ENCODE measurements at places on chromosomes 2 and 18.
A peak's percentile ranks its signal among the peaks of the same experiment; 100 is the strongest.

GRCh38 chr2:133338224-133338623 lies 230.0 kb downstream of the NCKAP5 start:
- DNase-seq: no peak

- DNase-seq: no peak
These were observed 315.6 kb upstream of the SALL3 start for GRCh38 chr18:78664048-78664447.

- no peak for DNase-seq
These were observed 24.4 kb upstream of the EIF2AK3 start for GRCh38 chr2:88651646-88652045.

GRCh38 chr2:206062724-206063123 lies 23.2 kb downstream of the INO80D start:
- no peak for DNase-seq

DNA sequence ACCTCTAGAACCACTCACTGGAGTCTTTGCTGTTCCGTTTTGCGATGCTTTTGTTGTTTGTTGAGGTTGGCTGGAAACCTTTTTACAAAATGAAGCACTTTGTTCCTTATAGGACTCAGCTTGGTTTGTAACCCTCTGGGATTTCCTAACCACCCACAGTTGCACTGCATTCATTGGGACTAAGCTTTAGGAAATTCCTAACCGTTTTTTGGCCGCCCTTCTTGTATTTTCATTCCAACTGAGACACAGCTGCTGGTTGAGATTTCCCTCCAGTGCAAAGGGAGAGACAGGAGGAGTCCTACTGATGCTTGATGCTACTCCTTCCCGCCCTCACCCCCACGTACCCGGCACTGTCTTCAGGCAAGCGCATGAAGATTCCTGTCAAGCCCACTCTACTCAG lies 6.1 kb upstream of the DIPK1C start:
- DNase-seq: no peak

GRCh38 chr2:172893111-172893510 lies 157.5 kb downstream of the RAPGEF4 start:
- no peak for DNase-seq

DNA sequence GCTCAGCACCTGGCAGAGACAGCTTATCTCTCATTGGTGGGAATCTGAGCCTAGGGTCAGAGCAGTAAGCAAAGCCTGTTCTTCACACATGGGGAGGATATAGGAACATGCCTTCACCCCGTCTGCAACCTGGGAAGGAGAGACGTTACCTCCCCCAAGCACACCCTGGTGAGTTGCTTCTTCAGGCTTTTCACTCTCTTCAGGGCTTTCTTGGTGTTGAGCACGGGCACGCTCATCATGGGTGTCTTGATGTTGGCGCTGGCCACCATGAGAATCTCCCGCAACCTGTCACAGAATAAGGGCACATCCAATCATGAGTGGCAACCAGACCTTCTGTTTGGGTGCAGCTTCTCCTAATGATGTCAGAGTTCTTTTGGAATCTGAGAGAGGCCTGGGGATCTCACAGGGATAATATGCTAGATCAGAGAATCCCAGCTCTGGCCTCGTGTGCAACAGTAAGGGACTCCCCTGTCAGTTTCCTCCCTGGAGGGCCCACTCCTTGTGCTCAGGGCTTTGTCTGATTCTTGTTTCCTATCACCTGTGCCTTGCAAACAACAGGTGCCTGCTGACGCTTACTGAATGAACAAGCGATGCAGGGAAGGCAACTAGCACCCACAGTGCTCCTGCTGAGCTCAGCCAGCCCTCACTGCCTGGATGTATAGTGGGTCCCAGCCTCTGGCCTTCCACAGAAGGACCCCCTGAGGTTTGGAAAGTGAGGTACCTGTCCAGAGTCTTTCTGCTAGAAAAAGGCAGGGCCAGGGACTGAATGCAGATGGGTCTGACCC lies 66.3 kb downstream of the POLR1A start:
- peak; percentile 36 for DNase-seq

DNA sequence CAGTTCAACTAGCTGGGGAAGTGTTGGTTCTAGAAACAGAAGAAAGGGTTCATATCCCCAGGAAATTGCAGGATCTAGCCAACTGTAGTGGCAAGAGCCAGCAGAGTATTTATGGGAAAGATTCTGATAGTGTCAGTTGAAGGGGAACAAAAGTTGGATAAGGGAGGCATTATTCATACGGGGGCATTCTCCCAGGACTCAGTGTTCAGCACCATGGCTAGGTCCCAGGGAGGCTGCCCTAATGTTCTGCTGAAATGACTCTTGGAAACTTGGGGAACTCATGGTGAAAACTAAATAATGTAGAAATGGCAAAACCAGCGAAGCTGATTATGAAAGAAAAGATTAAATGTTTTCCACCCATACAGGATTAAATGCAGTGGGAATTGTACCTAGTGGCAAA lies 543.7 kb downstream of the TRIB2 start:
- no peak for DNase-seq

DNA sequence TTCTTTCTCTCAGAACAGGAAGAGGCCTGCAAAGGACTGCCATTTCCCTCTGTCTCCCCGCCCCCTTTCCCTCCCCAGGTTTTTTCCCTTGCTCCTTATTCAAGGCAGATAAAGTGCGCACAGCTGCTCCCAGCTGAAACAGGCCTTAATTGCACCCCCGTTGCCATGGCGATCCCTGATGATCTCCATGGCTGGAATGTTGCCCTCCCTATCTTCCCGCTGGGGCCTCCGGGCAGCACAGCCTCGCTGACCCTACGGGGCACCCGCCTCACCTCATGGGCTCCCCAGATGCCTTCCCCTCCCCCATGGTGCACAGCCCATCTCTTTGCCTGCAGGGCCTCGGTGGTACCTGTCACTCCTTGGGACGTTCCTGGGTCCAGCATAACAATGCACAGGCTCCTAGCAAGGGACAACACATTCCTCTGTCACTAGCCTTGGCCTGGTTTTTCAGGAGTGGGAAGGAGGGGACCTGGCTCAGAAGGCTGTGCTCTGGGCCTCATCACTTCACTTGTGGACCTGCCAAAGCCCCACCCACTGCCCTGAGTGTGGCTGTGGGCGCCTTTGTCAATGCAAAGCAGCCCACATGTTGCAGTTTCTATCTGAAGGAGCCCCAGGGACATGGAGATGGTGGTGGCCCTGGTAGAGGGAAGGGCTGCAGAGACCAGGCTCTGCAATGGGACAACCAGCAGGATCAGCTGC lies 115.0 kb downstream of the CELF4 start:
- DNase-seq: no peak

DNA sequence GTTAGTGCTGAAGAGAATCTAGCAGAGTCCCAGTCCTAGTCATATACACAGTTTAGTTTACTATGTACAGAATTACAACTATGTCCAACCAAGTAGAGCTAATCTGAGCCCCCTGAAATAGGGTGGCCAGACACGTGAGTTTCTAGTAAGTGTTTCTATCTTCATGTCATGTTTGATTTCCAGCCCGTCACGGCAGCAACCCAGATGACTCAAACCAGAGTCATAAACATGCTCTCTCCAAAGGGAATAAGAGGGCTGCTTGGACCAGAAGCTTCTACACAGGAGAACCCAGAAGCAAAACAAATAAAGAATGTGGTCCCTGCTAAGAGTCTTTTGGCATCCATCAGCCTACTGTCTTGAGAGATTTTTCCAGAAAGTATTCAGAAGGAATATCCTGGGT lies 64.9 kb upstream of the WIPF1 start:
- DNase-seq: no peak

DNA sequence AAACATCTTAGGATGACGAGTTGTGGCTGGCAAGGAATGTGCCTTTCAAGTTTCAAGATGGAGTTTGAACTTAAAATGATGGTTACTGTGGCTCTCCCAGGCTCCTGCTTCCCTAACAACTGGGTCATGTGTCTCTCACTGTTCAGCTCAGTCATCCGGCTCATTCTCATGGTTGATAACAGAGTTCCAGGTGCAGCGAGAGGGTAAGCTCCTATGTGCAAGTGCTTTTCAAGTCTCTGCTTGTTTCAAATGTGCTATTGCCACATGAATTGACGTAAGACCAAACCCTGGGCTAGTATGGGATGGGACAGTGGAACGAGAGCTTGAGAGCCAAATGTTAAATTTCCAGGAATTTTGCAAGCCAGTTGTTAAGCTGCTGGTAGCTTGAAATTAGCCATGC lies 19.5 kb upstream of the PUM2 start:
- DNase-seq: no peak

All from activated T-cell treated with anti-CD3 and anti-CD28 coated beads, Interleukin-2, amount 50 U/mL, for 24 hours (primary cell).